Activated CD8-positive, alpha-beta memory T cell treated with anti-CD3 and anti-CD28 coated beads for 4 hours (primary cell): ENCODE measurements at places on chromosomes 4 and X.

GRCh38 chr4:7261087-7261486, 68.7 kb downstream of the SORCS2 start:
- DNase-seq = no peak

DNA sequence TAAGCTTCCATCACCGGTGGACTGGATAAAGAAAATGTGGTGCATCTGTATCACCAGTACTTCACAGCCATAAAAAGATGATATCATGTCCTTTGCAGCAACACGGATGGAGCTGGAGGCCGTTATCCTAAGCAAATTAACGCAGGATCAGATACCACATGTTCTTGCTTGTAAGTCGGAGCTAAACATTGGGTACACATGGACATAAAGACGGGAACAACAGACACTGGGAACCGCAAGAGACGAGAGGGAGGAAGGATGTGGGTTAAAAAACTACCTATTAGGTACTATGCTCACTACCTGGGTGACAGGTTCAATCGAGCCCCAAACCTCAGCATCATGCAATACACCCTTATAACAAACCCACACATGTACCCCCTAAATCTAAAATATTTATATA, 16.3 kb upstream of the IDS start:
- DNase-seq = no peak

GRCh38 chr4:77715414-77716290, 103.5 kb downstream of the CNOT6L start:
- no peak for DNase-seq

DNA sequence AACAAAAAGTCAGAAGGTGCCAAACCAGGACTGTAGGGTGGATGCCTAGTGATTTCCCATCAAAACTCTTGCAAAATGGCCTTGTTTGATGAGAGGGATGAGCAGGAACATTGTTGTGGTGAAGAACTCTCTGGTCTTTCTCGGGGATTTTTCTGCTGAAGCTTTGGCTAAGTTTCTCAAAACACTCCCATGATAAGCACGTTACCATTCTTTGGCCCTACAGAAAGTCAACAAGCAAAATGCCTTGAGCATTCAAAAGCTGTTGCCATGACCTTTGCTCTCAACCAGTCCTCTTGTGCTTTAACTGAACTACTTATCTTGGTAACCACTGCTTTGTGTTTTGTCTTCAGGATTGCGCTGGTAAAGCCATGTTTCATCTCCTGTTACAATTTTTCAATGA, 3.0 kb upstream of the SEC31A start:
- DNase-seq = no peak

DNA sequence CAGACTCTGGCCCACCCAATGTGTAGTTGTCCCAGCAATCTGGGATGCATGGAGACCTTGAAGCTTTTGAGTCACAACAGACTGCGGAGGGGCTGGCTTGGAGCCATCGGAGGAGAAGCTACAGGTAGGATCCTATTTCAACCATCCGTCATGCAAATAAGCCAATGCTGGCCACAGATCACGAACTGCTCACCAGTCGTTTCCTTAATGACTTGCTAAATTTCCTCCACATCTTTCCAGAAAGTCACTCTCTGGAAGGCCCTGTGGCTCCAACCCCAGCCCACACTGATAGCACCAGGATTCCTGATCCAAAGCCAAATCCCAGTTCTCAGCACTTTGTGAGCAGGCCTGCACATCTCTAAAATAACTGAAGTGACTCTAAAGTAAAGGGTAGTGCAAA, 321.3 kb downstream of the RAB28 start:
- DNase-seq = no peak

DNA sequence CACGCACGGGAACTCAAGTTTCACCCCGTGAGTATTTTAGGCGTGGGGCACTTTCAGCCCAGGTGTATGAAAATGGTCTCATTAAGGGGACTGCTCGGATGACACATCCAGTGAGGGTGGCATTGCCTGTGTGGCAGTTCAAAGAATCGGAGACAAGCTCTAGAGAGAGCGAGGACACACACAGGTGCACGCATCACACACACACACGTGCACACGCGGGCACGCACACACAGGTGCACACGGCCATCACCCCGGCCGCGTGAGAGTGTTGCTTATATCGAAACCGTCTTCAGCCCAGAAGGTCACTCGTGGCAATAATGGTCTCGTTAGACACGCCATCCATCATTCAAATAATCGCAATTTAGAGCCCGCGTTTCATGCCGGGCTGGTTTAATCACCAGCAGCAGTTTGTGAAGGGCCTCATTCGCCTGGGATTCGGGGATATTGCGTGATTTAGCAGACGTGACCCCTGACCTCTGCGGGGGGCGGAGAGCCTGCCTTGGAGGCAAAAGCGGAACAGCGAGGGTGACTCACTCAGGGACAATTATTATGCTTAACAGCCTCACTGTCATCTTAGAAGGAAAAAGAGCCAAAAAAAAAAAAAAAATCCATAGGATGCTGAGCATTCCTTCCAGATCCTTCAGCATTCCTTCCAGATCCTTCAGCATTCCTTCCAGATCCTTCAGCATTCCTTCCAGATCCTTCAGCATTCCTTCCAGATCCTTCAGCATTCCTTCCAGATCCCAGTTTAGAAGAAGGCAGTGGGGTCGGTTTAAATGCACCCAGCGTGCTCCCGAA, 89.4 kb upstream of the PPP2R3B start:
- DNase-seq = no peak

GRCh38 chr4:110904435-110905065, 281.7 kb upstream of the PITX2 start:
- no peak for DNase-seq

DNA sequence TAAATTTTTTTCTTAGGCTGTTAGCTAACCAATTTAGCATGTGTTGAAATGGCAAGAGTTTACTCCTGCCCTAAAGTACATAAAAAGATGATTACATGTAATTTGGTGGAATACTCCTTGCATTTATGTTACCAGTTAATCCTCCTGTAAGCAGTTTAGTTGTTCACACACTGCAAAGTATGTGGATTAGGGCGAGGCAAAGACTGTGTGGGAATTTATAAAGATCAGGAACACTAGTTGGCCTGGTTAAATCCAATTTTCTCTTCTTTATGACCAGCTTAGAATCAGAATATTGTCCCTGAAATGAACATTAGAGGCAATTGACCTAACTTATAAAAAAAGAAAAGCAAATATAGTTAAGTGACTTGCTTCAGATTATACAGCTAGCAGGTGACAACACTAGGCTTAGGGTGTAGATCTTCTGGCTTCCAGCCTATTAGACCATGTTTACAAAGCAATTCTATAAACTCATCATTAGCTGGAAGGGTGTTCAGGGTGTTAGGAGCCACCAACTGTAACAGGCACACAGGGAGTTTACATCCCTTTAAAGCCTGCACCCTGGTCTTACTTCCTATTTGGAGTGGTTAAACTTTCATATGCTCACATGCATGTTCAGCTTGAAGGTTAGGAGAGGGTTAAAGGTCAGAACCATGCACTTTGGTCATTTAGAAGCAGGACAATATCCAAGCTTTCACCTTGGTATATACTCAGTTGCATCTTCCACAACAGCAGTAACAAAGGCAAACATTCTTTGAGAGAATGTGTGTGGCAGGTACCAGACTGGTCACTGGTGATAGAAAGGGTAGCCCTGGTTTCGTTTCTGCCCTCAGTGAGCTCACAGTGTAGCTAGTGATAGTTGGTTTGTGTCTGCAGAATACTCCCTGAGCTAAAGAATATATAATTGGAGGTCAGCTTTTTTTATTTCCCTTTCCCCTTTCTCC, 72.6 kb downstream of the GC start:
- no peak for DNase-seq

- no peak for DNase-seq
These were observed 13.0 kb downstream of the SMARCA1 start for GRCh38 chrX:129510331-129510730.

DNA sequence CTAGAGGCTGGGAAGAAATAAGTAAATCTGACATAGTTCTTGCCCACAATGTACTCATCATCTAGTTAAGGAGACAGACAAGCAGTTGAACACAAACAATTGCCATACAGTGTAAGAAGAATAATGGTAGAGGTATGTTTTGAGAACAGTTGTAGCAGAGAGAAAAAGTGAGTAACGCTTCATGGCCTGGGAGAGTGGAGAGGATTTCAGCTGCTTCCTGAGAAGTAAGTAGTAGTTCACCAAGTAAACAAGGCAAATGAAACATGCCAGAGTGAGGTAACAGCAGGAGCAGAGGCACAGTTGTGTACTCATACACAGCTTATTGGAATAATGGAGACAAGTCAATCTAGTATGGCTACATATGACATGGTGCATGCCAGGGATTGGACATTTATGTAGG, 53.6 kb upstream of the RAP2C start:
- DNase-seq = no peak

GRCh38 chr4:74874753-74875367, 58.1 kb upstream of the PARM1 start:
- DNase-seq = peak; percentile 2

GRCh38 chr4:38062088-38062775, 102.0 kb downstream of the PTTG2 start:
- DNase-seq = peak; percentile 37

DNA sequence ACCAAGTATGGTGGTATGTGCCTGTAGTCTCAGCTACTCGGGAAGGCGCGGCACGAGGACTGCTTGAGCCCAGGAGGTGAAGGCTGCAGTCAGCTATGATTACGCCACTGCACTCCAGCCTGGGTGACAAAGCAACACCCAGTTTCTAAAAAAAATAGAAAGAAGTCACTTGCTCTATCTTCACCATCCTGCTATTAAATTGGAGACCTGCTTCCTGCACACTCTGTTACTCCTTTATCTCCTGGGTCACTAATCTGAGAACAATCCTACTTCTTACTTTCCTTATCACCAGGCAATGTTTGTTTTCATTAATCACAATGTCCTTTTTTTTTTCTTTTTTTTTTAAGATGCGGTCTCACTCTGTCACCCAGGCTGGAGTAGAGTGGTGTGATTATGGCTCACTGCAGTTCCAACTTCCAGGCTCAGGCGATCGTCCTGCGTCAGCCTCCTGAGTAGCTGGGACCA, 16.2 kb downstream of the PRKX start:
- no peak for DNase-seq

DNA sequence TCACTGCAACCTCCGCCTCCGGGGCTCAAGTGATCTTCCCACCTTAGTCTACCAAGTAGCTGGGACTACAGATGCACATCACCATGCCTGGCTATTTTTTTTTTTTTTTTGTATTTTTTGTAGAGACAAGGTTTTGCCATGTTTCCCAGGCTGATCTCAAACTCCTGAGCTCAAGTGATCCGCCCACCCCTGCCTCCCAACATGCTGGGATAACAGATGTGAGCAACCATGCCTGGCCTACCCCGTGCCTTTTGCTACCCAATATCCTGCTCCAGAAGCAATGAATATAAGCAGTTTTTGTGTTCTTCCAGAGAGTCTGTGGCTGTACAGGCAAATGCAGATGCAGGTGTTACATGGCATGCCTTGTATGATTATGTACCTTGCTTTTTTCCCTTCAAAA, 50.5 kb downstream of the TBC1D14 start:
- no peak for DNase-seq

DNA sequence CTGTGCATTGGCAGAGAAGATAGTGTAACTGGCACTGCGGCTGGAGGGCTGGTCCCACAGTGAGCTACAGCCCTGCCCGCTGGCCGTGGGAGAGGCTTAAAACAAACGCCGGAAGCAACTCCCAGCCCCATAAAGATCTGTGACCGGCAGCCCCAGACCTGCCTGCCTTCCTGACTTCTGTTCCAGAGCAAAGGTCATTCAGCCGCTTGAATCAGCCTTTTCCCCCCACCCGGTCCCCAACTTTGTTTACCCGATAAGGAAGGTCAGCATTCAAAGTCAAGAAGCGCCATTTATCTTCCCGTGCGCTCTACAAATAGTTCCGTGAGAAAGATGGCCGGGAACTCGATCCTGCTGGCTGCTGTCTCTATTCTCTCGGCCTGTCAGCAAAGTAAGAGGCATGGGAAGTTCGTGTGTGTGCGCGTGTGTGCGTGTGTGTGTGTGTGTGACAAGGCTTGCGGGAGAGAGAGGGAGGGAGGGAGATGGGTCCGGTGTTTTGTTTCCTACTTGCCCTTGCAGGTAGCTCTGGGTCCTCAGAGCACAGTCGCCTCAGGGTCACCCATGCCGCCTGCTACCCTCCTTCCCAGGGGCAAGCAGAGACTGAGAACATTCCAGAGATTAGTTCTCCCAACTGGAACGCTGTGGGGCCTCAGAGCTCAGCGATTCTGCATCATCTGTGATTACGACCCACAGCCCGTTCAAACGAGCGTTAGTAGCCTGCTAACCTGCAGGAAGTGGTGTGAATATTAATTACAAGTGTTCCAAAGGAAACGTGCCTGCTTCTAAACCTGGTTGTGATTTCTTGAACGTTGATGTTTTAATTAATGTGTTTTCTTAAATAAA, at the start of gene MGST2:
Gene MGST2 (plus strand): TSS at position 130 of the 840 bp plus-strand sequence. CDS start 201 bp downstream, at position 331.
- DNase-seq = no peak

DNA sequence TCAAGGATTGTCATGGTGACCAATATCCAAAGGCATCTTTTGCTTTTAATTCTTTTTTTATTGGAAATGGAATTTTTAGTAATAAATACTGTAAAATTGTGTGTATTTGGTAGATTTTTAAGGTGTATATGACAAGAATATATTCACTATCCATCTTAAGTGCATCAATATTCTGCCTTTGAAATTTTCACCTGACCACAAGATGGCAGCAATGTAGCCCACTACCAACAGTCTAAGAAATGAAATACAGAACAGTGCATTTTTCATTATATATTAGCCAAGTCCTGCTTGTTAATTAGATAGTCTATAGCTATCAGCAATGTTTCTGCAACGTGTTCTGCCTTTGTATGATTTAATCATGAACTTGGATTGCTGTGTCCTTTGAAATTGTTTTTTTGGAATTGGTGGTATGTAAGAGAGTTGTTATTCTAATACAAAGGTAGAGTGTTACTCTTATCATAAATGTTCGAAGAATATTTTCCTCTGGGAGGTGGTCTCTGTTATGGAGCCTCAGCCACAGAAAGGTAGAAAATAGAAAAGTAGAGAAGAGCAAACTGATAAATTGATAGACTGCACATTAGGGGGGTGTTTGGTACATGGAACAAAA, 38.2 kb downstream of the HPGDS start:
- no peak for DNase-seq

- no peak for DNase-seq
These were observed 5.0 kb upstream of the SHROOM4 start for GRCh38 chrX:50818986-50819385.

GRCh38 chr4:40066651-40067050, 10.0 kb downstream of the N4BP2 start:
- no peak for DNase-seq

- no peak for DNase-seq
These were observed 67.6 kb upstream of the GYPA start for GRCh38 chr4:144208074-144208473.

- no peak for DNase-seq
These were observed 1869.7 kb downstream of the PCDH7 start for GRCh38 chr4:32589853-32590252.

DNA sequence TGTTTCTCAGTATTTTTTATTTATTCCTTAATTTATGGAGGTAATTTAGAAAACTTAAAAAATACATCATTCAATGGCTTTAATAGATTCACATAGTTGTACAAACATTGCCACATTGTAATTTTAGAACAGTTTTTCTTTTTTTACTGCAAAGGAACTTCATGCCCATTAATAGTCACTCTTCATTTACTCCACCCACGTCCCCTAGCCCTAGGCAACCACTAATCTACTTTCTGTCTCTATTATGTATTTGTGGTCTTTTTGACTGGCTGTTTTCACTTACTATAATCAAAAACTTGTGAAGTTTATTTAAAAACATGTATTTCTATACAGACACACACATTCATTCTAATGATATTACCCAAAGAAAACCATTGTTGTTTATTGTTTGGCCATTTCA, 664.8 kb downstream of the GRID2 start:
- DNase-seq = no peak
